ENCODE measurements at places on chromosomes 4 and X.

GRCh38 chrX:50075630-50076339, 125.0 kb downstream of the AKAP4 start:
- no peak for DNase-seq

GRCh38 chr4:141023051-141023450, 110.2 kb downstream of the RNF150 start:
- no peak for DNase-seq

DNA sequence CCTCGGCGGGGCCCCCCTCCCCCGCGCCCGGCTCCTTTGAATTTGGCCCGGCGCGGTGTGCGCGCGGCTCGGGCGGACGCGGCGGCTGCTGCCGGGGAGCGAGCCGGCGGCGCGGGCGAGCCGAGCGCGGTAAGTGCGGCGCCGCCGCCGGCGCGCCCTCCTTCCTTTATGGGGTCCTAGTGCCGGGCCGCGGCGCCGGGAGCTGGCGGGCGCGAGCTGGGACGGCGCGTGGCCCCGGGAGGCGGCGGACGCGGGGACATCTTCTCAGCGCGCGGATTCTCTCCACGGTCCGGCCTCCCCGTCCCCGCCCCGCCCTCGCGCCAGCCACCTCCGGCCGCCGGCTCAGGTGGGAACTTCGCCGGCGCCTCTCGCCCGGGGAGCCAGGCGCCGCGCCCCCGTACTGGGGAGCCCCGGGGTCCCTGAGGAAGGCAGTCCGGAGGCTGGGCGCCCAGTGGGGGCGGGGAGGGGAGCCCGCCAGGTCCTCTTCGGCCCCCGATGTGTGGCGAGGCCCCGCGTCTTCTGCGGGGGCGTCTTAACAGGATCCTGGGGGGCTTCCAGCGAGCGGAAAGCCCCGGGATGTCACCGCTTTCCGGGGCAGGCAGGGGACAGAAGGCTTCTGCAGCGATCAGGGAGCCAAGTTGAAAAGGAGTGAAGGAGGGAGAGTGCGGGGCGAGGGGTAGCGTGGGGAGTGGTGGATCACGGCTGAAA, 98.4 kb upstream of the TENM3 start:
- peak; percentile 38 for DNase-seq

GRCh38 chr4:170139764-170140163, 50.0 kb upstream of the AADAT start:
- peak; percentile 39 for DNase-seq

- no peak for DNase-seq
These were observed 845 bp downstream of the ZAR1 start for GRCh38 chr4:48490680-48491513.

GRCh38 chr4:169154121-169154520, 116.6 kb downstream of the SH3RF1 start:
- DNase-seq, result no peak

DNA sequence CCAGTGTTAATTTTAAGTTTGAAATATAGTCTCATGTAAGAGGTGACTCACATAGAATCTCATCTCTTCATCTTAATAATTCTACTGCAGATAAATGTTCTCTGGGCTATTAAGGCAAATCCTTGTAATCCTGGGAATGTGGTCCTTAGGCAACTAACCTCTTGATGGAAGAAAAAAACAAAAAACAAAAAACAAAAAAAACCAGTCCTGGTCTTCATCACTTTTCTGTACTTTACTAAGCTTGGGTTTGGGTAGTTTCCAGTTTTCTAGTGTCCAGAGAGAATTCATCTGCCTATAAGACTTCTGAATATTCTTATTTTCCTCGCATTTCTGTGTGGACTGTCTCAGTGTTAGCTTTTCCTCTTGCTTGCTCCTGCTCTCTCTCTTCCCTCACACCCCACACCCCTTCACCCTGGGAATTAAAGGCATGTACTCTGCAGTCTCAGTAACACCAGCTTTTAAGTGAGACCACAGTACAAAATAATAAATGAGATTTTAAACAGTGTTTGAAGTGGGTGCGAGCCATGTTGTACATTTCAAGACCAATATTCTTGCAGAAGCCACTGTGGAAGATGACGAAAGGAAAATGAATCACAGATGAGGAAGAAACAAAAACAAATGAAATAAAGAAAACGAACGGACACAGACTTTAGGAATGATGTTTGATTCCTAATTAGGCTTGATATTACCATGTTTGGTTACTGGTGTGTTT, 51.7 kb downstream of the HAND2 start:
- peak; percentile 70 for DNase-seq

DNA sequence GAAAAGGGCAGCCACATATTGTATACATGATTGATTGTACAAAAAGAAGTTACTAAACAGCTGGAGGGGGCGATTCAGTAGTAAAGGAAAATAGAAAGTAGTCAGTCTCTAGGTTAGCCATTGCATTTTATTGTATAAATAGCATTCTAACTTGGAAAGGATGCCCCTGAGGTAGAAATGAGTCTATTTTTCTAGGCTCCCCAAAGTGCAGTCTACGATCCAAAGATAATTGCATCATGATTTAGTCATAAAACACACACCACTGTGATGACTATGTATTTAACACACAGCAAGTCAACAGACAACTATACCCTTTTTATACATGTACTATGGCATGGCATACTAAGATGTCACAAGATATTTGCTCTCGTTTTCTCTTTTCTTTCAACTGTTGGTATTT, 204.9 kb downstream of the APBB2 start:
- peak; percentile 79 for DNase-seq

DNA sequence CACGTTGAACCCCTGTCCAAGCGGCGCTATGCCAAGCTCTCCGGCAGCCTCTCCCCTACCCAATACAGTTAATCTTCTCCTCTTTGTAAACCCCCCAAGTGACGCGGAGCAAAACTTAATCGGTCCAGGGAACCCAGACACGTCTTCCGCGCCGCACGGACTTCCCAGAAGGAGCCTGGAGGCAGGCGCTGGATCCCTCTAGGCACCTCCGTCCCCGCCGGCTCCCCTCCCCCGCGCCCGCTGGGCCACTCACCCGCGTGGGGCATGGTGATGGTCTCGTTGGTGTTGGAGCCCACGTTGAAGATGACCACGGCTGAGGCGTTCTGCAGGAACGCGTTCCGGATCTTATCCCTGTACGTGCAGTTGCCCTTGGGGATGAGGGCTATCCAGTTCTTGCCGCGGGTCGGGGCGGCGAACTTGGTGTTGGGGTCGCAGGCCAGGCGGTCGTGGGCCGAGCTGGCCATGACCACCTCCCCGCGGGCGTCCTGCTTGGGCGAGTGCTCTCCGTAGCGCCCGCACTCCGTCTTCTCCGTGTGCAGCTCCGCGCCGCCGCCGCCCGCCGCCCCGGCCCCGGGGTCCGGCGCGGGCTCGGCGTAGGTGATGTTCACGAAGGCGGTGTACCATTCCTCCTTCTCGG, 1.1 kb downstream of the RNF150 start:
- DNase-seq, result peak; percentile 41

DNA sequence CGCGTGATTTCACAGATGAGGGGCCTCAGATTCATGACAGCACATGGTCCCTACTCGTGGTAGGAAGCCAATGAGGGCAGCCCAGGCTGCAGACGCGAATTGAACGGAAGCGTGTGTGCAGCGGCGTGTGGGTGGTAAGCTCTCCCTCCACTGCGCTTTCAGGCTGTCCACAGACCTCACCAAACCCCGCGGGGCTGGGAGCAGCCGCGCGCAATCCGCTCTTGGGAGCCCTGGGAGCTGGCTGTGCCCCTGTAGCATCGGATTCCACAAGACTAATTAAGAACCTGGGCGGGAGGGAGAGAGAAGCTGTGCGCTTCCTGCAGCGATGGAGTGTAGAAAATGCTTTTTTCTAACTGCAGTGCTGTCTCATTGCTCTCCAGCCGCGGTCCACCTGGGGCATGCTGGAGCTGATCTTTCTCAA, 134.9 kb downstream of the STOX2 start:
- no peak for DNase-seq

- peak; percentile 34 for DNase-seq
These were observed 44.1 kb downstream of the SLC16A2 start for GRCh38 chrX:74465424-74465823.

DNA sequence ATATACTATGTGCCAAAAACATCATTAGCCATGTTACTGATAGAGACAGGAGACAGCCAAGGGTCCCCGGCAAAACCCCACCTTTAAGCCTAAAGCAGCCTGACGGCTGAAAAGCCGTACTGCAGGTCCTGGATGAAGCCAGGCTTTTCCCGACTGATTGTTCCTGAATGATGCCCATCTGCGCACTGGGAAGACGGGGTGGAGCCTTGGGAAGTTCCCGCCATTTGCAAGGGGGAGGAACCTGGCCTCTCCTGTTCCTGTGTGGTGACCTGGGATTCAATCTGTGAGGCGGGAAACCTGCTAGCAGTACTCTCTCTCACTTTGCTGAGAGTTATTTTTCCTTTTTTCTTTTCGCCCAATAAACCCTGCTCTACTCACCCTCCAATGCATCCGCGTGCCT, 15.1 kb upstream of the CAMK2D start:
- DNase-seq, result no peak

DNA sequence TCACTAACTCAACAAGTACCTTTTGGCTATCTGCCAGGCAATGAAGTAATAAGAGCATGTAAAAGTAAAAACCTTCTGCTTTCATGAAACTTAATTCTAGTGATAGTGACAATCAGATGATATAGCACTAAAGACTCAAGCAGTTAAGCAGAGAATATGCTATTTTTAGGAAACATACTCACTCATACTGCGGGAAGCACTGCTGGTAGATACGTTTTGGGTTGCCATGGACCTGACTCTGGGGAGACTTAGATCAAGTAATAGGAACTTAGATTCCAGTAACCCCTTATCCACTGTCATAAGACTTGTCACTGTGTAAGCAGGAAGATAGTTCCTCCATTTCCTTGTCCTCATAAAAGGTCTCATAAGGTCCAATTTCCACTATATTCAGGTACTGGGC, 386.3 kb downstream of the DMD start:
- no peak for DNase-seq

DNA sequence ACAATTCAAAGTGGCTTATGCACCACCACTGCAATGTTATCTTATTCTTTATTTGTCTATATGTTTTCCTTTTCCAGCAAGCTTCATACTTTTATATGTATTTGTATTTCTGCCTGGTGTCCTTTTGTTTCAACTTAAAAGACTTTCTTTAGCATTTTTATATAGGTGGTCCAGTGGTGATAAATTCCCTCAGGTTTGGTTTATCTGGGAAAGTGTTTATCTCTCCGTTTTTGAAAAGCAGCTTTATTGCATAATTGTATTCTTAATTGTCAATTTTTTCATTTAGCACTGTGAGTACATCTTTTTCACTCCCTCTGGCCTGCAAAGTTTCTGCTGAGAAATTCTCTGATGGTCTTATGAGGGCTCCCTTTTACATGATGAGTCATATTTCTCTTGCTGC, 479.0 kb upstream of the GRID2 start:
- DNase-seq, result no peak

GRCh38 chrX:85930099-85930498, 117.3 kb downstream of the CHM start:
- no peak for DNase-seq

GRCh38 chrX:130575831-130576389, 174.1 kb downstream of the RBMX2 start:
- DNase-seq, result peak; percentile 45

DNA sequence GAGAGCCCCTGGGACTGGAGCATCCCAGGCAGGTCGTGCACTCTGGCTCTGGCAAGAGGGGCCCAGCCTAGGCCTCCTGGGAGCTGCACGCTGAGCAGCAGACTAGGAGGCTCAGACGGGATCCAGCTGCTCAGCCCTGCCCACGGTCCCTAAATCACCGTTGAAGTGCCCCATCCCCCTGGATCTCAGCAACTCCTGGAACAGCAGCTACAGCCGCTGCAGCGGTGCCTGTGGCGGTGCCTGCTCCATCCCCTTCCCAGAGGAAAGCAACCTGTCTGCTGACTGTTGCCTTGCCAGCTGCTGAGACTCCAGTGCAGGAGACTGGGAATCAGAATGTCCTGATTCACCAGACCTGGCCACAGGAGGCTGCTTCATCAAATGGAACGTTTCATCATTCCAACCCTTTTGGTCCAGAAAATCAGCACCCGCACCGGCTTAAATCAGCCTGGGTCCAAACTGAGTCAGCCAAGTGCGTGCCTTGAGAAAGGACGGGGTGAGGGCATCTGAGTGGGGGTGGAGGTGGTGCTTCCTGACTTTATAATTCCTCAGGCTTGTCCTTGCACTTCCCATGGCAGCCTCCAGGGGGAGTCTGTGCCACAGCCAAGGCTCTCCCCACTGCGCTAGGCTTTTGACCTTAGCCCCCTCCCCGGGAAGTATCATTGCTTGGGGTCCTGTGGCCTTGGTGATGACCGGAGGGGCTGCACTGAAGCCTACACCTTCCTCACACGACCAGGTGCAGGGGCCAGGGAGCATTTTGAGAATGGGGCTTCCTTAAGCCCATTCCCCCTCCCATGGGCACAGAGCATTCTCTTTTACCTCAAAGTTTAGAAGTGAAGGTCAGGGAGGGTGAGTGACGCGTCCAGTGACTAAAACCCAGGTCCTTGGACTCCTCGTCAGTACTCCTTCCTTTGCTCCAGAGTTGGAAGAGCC, 6.5 kb downstream of the ZNF185 start:
- DNase-seq, result peak; percentile 70

- DNase-seq, result peak; percentile 20
These were observed 160.3 kb upstream of the RASGEF1B start for GRCh38 chr4:81631958-81632441.

DNA sequence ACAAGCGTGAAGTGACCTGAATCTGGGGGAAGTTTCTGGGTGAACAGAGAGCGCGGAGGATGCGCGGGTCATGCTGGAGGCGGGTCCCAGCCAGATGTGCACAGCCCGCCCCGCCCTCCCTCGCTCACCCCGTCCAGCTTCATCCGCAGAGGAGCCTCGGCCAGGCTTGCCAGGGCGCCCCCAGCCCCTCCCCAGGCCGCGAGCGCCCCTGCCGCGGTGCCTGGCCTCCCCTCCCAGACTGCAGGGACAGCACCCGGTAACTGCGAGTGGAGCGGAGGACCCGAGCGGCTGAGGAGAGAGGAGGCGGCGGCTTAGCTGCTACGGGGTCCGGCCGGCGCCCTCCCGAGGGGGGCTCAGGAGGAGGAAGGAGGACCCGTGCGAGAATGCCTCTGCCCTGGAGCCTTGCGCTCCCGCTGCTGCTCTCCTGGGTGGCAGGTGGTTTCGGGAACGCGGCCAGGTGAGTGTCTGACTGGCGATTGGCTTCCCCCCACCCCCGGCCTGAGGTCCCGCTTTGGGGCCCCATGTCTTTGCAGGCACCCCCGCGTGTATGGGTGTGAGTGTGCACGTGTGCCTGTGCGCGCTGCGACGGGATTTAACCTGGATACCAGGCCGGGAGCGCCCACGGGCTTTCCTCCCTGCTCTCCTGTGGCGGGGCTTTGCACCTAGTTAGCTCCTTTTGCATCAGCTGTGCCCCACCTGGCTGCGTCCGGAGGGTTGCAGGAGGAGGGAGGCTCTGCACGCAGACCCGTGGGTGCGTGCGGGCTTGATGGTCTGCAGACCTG, at the start of gene EGFL6:
EGFL6 (plus strand) TSS at position 123 of the 782 bp plus-strand sequence; CDS start at position 384, 261 bp downstream.
- DNase-seq, result no peak

GRCh38 chr4:94766856-94767255, 9.1 kb downstream of the BMPR1B start:
- DNase-seq, result peak; percentile 4
